SHP77 (cell line): ENCODE measurements at places on chromosomes 3 and 15.

DNA sequence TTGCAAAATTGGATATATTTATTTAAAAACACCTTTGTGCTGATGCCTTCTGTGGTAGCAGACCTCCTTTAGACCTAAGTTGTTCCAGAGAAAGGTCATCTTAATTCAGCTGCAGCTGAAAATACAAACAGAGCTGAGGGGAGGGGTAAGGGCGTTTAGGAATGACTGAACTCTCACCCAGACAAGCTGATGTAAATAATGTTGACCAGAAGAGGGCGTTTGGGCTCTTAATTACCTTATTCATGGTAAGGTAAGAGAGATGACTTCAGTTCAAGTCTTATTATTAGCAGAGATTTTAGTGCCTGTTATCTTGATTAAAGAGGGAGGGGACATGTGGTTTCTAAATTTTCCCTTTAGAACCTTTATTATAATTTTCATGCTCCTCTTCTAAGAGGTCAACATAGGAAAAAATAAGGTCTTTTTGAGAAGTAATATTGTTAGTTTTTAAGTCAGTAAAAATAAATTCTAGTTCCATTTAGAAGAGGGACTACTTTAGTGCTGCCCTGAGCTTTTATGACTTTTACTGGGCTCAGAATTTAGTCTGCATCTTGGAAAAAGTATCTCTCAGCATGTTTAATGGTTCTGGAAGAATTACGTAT lies 46.3 kb downstream of the GPR171 start:
- peak; percentile 74 for DNase-seq

GRCh38 chr3:112293368-112294321 lies at the start of gene SLC9C1:
Gene SLC9C1, minus strand, starts transcription at chr3:112294216. Its CDS starts 7,425 bp downstream, at chr3:112286791.
- peak; percentile 58 for DNase-seq

DNA sequence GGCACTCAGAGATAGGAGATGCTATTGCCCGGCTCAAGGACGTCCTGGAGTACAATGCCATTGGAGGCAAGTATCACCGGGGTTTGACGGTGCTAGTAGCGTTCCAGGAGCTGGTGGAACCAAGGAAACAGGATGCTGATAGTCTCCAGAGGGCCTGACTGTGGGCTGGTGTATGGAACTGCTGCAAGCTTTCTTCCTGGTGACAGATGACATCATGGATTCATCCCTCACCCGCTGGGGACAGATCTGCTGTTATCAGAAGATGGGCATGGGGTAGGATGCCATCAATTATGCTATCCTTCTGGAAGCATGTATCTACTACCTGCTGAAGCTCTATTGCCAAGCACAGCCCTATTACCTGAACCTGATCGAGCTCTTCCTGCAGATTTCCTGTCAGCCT lies 26.4 kb downstream of the BCL2A1 start:
- no peak for DNase-seq

GRCh38 chr3:118637846-118638245 lies 396.8 kb downstream of the IGSF11 start:
- DNase-seq, result no peak

- no peak for DNase-seq
Observed at GRCh38 chr3:34929036-34929435, 710.3 kb upstream of the ARPP21 start.

- DNase-seq, result no peak
Observed at GRCh38 chr3:104990758-104991157, 376.0 kb upstream of the ALCAM start.

GRCh38 chr15:26231096-26231495 lies 368.0 kb upstream of the ATP10A start:
- no peak for DNase-seq

DNA sequence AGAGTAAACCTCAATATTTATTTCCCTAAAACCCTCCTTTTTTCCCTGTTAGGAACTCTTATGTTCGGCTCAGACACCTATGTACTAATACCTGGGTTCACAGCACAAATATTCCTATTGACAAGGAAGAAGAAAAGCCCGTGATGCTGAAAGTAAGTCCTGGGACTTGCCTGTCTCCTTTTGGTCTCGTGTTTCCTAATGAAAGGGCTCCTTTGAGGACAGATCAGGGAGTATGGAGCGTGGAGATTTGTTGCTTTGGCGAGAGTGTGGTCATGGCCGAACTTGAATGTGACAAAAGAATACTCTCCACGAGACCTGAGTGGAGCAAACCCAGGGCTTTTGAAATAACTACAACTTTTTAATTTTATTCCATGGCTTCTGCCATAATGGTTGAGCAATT lies 167.8 kb downstream of the ITPR1 start:
- no peak for DNase-seq

GRCh38 chr3:41102053-41102556 lies 97.2 kb upstream of the CTNNB1 start:
- no peak for DNase-seq

DNA sequence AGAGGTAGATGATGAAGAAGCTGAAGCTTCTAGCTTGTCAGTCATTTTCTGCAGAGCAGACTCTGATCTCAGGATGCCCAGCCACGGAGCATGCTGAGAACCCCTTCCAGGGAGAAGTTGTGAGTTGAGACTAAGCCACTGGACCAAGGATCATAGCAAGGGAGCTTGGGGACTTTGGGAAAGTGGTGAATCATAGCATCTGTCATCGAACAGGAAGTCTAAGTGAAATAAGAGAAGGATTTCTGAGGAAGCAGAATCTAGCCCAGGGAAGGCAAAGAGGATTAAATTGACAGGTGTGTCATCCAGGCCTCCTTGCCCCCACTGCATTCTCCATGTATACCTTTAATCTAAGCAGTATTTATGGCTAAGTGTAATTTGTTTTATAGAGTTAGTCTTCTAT lies 71.8 kb upstream of the TMEM108 start:
- no peak for DNase-seq

DNA sequence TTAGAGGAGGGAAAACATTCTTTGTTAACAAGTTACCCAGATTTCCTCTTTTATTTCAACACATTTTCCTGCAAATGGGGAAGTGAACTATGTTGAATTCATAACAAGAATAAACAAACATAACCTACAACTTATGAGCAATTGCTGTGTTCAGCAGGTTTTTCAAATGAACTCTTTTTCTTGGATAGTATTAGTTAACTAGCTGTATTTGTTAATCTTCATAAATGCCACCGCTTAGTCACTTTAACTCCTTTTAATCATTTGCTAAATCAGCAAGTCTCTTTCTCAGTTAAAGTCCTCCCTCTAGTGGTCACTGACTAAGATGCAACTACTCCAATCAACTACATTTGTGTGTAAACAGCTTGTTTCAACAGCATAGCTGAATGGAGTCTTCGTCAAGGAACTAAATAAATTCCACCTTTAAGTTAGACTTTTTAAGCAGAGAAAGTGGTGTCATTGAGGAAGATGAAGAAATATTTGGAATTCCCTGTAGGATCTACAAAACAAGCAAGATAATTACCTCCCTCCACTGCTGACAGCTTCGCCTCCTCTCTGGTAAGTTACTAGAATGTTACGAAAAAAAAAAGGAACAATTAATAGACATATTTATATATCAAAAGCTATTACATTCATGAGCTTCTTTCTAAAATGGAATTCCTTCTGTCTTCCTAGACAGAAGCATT lies 1122.0 kb downstream of the ROBO1 start:
- peak; percentile 50 for DNase-seq

DNA sequence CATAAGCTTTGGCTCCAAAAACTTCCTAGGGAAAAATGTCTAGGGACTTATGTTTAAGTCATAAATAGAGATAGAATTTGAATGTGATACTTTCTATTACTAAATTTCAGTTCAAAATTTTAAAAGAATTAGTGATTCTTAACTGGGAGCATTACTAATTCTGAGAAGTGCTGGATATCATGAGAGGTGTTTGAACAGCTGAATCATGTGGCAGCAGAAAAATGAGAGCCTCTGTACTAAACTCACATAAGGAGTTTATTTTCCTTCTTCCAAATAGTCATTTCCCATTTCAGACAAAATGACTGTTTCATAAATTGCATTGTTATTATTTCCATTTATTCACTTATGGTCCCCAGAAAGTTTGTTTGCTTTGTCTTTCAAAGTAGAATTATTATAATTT lies 62.7 kb downstream of the SLMAP start:
- DNase-seq, result no peak

GRCh38 chr3:131260525-131260924 lies 121.0 kb upstream of the NUDT16 start:
- no peak for DNase-seq

DNA sequence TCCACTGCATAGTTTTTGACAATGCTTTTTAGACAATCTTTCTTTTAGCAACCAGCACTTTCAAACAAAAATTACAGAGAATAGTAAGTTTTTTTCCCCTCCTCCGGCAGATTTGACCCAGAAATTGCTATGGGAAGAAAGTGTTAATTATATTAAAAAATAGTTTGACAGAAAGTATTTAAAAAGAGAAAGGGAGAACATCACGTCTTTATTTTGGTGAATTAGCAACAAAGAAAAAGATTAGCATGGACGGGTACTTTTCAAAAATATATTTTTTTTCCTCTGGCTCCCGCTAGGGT lies 831 bp upstream of the KAT2B start:
- DNase-seq, result no peak

- DNase-seq, result peak; percentile 96
Observed at GRCh38 chr15:34337557-34338306, at the start of gene SLC12A6. Gene SLC12A6, minus strand, starts transcription at chr15:34337781. Its CDS starts 1,101 bp downstream, at chr15:34336680.

DNA sequence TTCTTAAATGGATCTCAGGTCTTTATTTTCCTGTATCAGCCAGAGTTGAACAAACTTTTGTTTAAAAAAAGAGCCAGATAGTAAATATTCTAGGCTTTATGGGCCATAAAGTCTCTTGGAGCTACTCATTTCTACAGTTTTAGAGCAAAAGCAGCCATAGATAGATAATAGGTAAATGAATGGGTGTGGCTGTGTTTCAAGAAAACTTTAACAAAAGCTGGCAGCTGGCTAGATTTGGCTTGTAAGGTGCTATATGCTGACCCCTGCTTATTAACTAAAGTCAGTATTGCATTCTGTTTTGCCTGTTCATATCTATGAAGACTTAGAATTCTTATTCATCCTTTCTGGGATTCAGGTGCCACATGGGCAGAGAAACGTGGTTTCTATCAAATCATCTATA lies 29.0 kb downstream of the MFN1 start:
- DNase-seq, result no peak

- DNase-seq, result no peak
Observed at GRCh38 chr3:52724511-52724910, 18.6 kb downstream of the SPCS1 start.

- DNase-seq, result no peak
Observed at GRCh38 chr3:191915712-191916111, 454.7 kb downstream of the PYDC2 start.

GRCh38 chr3:188918093-188918492 lies 253.7 kb upstream of the TPRG1 start:
- no peak for DNase-seq
